MV-4-11 (cell line): ENCODE measurements at places on chromosomes 2 and 18.
A peak's percentile ranks its signal among the peaks of the same experiment; 100 is the strongest.

- DNase-seq = no peak
These were observed 33.5 kb downstream of the STAT4 start for GRCh38 chr2:191117341-191117740.

DNA sequence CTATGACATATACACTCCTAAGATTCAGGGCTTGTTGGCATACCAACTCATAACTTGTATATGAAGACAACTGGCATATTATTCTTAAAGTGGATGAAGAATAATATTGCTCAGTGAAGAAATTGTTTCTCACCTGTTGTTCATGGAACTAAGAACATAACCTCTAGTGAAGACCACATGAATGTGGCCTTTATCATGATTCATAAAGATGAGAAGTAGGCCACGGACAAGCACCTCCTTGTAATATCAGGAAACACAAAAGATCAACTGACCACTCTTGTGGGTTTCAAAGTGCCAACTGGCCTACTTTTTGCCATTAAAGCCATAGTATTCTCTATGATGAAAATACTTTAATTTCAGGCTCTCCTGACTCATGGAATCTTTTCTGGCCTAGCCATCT, 407.4 kb downstream of the GRB14 start:
- DNase-seq = no peak

- DNase-seq = peak; percentile 84
These were observed 956.2 kb upstream of the LRATD1 start for GRCh38 chr2:13676269-13676668.

DNA sequence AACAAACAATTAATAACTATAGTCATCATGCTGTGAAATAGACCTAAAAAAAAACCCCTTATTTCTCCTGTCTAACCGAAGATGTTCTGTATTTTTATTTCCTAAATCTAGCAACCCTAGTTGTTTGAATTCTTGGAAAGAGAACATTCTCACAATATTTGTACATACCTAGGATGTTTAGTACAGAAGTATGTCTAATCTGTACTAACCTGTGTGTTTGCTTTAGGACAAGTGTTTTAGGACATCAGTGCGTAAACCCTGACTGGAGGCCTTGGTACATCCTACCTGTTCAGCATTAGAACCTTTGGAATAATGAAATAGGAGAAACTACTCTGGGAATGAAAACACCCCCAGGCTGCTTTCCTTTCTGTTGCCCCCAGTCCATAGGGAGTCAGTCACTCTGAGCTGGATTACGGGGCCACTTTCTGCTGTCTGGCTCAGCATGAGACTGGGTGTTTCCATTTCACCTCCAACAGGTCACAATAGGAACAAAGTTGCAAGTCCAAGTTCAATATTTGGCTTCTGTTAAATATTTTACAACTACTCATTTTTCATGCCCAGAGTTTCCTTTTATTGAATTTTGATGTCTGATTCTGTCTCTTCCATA, 114.7 kb downstream of the MTX2 start:
- no peak for DNase-seq

- DNase-seq = no peak
These were observed 113.6 kb upstream of the MAP3K20 start for GRCh38 chr2:172962082-172962481.

- DNase-seq = no peak
These were observed 376.2 kb downstream of the SOX11 start for GRCh38 chr2:6068429-6068828.

GRCh38 chr2:15363142-15363541, 198.0 kb downstream of the NBAS start:
- DNase-seq = no peak

DNA sequence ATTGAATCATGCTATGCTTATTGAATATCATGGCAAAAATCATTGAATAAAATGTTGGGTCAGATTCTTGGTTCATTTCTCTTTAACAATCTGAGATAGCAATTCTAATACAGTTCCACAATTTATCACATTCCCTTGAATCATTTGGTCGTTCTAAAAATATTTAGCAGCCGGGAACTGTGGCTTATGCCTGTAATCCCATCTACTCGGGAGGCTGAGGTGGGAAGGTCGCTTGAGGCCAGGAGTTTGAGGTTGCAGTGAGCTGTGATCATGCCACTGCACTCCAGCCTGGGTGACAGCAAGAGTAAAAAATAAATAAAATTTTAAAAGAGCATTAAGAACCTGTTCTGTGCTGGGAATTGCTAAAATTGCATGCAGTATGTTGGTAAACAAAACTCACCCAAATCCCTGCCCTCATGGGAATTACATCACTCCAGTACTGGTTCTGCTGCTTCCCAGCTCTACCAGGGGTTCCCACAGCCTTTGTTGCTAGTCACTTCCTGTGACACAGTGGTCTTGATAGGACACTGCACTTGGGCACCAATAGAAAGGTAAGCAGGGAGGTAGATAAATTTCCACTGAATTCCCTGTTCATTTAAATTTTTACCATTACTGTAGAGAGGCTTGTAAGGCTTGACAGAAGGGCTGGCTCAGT, 200.4 kb downstream of the CTNNA2 start:
- no peak for DNase-seq

DNA sequence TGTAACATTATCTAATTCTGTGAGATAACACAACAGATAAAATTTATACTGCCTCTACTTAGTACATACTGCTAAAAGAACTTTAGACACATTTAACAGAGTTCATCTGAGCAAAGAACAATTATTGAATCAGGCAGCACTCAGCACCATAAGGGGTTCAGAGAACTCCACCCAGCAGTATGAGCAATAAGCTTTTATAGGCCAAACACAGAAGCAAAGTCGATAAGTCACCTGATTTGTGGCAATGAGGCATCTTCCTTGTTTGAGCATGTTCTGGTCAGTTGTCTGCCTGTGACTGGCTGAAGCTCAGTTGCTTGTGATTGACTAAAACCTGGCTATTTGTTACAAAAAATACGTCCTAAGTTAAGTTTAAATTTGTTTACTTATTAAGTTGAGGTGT, 746.1 kb upstream of the DDX18 start:
- no peak for DNase-seq

GRCh38 chr2:70889716-70890037, 46.0 kb upstream of the ATP6V1B1 start:
- DNase-seq = no peak

- no peak for DNase-seq
These were observed 285.5 kb upstream of the LRRTM4 start for GRCh38 chr2:77807531-77808215.

- DNase-seq = no peak
These were observed 223.7 kb downstream of the SOX11 start for GRCh38 chr2:5915881-5916310.
